ENCODE measurements at places on chromosomes 6 and 20.

DNA sequence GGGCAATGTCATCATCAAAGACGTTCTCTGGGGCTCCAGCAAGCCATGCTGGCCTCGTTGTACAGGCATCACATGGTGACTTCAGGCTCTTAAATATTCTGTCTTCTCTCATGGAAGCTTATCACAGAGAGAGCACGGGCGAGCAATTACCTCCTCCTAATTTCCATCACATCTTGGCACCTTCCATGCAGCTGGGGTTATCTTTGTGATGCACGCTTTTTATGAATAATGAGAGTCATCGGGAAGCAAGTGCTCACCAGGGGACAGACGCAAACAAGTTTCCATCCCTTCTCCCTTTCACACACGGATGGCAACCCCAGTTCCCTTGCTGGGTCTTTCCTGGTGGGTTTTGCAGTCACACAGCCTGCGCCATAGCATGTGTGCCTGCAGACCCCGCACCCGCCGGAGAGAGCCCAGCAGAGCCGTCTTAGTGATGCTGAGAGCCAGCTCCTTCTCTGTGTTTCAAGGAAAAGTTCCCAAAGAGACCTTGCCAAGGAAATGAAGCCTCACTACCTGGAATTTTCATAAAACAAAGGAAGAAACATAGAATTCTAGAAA lies 116.3 kb upstream of the AFDN start:
- DNase-seq: no peak

GRCh38 chr6:2626401-2626800 lies 124.3 kb downstream of the MYLK4 start:
- no peak for DNase-seq

DNA sequence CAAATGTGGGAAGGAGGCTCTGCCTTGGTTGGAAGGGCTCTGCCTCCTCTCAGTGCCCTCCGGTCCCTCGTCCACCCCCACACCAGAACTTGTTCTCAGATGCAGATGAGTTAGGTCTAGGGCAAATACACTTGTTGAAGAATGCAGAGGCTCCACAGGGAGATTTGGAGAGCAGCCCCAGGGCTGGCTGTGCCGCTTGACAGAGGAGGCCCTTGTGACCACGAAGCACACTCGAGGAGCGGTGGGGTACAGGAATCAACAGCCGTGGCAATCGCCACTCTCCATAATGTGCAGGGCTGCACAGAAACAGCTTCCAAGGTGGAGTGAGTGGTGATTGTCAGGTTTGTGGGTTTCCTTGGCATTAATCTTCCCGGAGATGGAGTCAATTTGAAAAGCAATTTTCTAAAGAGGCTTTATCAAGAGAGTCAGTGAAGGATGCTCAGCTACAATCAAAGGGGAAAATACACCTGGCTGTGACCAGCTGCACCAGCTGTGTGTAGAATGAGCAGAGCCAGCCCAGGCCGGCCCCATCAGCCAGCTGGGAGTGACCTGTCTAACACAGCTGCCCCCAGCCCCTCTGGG lies 59.5 kb downstream of the BFSP1 start:
- DNase-seq: no peak

DNA sequence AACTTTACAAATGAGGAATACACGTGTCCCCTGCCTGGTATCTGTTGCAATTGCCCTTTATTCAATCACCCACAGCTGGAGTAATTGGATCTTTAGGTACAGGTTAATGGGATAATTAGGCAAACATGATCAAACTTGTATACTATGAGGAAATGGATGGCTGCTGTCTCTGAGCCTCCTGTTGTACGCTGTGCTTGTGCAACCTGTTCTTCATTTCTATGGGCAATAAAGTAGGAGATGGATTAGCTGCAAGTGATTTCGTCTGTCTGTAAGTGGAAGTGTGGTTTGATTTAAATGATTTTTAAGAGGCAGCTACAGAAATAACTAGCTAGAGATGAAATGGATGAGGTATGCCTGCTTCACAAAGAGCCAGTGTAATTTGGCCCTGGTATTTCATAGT lies 474.1 kb downstream of the RNF144B start:
- no peak for DNase-seq

DNA sequence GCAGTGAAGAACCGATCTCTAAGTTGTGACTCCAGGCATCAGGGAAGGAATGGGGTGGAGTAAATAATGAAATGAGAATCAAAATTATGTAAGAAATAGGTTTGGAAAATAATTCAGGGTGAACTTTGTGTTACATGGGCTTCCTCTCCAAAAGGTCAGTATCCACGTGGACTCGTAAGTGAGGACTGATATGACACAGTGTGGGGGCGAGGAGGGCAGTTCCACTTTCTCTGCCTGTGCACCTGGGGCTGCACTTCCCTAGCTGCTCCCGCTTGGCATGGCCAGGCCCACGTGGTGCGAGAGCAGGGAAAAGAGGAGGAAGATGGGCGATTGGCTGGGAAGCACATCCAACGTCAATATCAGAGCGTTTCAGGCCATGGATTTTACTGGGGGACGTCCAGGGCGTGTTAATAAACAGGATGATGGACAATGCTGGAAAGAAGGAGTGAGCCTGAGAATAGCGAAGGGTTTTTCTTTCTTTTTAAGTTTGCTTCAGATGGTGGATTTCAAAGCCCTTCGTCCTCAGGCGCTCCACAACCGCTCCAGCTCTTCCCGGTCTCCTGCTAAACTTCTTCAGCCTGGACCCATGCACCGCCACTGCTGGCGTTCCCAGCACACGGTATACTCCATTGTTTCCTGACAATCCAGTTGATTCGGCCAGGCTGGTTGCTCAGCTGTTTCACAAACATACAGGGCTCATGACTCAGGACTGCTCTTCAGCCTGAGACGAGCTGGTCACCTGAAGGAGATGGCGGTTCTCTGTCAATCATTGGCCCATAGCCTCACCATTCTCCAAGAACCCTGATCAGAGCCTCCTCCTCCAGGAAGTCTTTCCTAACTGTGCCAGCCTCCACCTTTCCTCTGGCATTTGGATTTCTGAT lies 11.8 kb downstream of the CCR6 start:
- no peak for DNase-seq

DNA sequence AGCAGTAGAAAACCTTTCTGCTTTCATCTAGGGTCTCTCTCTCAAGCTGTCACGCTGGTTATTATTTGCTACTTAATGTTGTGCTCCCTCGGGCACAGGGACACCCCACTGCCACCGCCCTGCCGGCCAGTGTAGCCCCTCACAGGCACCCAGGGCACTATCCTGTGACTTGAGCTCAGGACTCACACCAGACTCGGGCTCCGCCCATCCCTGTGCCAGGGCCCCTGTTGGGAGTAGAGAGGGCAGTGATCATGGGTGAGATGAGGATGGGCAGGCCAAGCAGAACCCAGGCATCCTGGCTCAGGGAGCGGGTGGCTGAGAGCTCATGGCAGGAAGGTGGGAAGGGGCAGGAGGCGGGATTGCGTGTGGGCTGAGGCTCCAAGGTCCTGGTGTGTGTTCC lies 371.9 kb downstream of the ZFAND3 start:
- DNase-seq: no peak

DNA sequence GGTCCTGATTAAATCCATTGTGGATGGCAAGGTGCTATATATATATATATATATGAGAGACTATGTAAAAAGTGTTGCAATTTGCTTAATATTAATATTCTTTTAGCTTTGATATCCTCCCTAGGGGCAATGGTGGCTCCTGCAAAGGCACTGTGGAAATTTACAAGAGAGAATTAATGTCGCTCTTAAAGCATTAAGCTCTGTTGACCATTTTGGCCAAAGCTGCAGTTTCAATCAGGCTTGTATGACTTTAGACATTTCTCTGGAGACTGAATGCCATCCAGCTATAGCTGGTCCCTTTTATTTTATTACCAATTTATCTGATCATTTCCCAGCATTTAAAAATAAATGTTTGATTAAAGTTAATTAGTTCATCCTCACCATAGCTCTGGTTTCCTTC lies 155.3 kb downstream of the JARID2 start:
- no peak for DNase-seq

DNA sequence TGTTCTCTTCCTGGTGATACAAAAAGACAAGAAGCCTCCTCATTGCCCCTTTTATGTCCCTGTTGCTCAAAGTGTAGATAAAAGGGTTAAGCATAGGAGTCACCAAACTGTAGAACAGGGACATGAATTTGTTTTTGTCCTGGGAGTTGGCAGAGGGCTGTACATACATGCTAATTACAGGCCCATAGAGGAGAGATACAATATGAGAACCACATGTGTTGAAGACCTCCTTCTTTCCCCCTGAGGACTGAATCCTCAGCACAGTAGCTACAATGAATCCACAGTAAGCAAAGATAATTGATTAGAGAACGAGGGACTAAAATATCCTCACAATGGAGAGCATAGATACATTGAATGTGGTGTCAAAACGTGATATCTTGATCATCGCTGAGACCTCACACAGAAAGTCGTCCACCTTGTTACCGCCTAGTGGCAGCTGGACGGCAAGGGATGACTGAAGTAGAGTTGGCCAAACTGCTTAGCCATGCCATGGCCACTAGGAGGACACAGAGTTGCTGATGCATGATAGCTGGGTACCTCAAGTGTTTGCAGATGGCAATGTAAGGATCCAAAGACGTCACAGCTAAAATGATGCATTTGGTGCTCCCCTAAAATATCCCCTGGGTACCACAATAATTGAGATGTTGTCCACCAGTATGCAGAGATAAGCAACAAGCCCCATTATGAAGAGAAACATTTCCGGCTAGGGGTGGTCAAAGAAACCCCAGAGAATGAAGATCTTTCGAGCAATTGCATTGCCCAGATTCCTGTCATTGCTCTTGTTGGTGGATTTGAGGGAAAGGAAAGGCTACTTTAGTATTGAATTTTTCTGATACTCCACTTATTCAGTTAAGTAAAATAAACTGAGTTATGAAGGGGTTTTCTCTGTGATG lies 15.0 kb downstream of the OR2B3 start:
- DNase-seq: peak; percentile 31

- DNase-seq: no peak
Measured at GRCh38 chr6:69026715-69027114, 391.6 kb downstream of the ADGRB3 start.

GRCh38 chr6:29813809-29814208 lies 13.8 kb upstream of the HLA-G start:
- no peak for DNase-seq

DNA sequence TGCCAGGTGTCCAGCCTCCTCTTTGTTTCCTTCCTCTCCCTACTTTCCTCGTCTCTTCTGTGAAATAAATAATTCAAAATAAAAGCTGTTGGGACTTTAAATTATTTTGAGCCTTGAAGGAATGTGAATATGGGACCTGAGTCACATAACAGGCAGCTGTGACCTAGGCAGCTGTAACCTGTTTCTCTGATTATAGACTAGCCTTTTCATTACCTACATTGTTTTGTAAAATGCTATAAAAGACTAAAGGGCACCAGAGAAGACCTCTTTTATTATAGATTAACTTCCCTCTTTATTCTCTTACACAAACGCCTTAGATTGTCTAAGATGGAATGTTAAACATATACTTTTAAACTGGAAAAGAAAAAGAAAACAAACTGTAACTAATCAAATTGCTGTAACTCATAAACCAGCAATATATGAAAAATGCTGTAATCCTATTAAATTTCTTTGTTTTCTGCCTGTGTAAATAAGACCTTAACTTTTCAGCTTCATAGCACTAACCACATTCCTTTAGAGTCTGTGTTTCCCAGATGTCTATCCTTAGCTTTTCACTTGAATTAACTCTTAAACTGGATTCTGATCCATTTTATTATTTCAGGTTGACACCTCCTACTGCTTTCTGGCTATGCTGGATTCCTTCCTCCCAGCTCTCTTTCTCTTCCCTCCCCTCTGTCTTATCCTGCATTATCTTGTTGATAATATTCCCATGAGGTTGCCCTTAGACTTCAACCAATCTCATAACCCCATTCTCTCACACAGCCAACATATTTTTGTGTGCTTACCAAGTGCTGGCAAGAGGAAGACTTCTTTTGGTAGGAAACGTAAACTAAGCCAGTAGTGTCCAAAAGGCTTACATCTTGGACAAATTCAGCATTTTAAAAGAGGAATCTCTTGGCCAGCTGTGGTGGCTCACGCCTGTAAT lies 69.2 kb downstream of the TPD52L1 start:
- no peak for DNase-seq

DNA sequence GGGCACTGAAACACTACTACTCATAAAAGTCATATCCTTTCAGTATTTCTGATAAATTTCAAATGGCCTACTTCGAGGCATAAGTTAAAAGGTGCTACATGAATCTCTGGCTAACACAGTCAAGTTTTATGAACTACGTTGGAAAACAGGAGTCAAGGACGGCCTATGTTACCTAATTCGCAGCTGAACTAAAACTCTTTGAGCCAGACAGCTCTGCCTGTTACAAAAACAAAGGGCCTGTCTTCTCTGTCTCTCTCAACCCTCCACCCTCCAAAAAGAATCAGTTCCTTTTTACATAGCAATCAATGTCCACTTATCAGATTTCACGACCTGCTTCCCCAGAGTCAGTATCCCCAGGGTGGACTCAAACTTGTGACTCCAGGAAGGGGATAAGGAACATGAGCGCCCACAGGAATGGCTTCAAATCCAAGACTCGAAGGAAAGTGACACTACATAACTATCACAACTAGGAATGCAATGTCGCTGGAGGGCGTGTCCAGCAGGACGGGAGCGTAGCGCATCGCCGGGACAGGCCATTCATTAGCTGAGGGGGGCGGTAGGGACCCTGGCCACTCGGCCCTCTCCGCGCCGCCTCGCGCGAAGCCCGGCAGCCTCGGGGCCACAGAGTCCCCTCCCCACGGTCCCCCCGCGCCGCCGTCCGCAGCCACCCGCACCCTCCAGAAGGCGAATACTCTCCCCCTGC lies 591 bp downstream of the IBTK start:
- peak; percentile 47 for DNase-seq

DNA sequence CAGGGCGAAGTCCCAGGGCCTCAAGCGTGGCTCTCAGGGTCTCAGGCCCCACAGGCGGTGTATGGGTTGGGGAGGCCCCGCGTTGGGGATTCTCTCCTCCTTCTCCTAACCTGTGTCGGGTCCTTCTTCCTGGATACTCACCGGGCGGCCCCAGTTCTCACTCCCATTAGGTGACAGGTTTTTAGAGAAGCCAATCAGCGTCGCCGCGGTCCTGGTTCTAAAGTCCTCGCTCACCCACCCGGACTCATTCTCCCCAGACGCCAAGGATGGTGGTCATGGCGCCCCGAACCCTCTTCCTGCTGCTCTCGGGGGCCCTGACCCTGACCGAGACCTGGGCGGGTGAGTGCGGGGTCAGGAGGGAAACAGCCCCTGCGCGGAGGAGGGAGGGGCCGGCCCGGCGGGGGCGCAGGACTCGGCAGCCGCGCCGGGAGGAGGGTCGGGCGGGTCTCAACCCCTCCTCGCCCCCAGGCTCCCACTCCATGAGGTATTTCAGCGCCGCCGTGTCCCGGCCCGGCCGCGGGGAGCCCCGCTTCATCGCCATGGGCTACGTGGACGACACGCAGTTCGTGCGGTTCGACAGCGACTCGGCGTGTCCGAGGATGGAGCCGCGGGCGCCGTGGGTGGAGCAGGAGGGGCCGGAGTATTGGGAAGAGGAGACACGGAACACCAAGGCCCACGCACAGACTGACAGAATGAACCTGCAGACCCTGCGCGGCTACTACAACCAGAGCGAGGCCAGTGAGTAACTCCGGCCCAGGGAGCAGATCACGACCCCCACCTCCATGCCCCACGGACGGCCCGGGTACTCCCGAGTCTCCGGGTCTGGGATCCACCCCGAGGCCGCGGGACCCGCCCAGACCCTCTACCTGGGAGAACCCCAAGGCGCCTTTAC lies at the start of gene HLA-G:
HLA-G (plus strand) TSS at position 247 of the 892 bp plus-strand sequence; CDS start at position 267, 20 bp downstream.
- DNase-seq: no peak
